LoVo (cell line): ENCODE measurements at places on chromosomes 2 and 18.

DNA sequence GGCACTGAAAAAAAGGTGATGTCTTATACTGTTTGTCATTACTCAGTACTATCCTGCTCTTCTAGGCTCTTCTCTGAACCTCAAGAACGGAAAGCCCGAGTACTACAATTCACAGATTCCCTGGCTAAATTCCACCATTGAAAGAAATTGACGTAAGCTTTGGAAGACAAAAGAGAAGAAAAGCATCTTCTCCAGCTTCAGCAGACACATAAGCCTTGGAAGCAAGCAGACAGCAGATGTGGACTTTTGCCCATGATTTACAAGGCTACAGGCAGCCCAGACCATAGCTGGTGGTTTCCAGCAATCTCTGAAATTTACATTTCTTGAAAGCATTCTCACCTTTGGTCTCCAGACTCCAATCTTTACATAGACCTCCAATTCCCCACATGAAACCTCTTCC, 289.0 kb downstream of the C1D start:
- DNase-seq: no peak

DNA sequence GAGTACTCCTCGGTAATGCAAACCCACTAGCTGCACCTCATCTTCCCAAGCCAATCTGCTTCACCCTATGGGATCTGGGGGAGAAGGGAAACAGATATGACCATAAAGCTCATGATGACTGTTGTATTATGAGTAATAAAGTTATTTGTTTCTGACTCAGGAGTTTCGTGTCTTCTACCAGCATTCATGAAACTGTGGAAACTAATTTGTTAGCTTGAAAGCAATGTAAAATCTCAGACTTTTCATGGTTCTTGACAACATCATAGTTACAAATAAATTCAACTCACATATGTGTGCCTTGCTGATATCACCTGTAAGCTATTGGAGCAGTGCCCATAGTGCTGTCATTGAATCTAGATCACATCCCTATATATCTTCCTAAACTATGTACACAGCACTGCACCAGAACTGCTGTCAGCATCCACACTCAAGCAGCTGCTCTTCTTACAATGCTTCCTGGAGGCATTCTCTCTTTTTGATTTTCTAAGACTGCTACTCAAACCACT, 135.6 kb upstream of the KYNU start:
- no peak for DNase-seq

DNA sequence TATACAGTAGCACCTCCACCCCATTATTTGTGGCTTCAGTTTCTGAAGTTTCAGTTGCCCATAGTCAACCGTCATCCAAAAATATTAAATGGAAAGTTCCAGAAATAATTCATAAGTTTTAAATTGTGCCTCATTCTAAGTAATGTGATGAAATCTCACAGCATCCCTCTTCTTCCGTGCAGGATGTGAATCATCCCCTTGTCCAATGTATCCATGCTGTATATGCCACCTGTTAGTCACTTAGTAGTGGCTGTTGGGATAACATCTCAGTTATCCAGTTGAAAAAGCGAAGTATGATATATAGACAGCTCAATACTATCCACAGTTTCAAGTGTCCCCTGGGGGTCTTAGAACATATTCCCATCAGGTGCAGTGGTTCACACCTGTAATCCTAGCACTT, 119.1 kb upstream of the OTX1 start:
- no peak for DNase-seq

DNA sequence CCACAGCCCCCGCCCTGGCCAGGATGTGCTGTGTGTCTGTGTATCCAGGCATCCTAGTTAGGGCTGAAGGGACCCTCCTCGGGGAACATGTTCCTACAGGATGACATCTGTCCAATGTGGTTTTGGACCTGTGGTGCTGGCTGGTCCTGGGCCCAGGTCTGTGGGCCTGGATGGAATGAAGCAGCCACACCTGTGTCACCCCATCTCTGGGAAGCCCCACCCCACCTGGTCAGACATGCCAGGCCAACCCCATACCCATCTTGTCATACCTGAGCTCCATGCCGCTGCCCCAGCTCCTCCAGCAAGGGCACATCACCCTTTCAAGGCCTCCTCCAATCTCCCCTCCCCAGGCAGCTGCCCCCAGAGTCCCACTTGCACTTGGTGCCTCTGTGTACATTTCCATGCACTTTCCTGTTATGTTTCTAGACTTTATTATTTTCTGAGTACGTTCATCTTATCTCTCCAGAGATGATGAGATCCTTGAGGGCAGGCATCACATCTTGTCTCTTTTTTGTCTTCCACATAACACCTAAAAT, 24.1 kb upstream of the PLB1 start:
- no peak for DNase-seq

GRCh38 chr18:54679318-54680149, 88.5 kb downstream of the DYNAP start:
- DNase-seq: peak; percentile 56
